ENCODE measurements at places on chromosomes 13 and 19.

DNA sequence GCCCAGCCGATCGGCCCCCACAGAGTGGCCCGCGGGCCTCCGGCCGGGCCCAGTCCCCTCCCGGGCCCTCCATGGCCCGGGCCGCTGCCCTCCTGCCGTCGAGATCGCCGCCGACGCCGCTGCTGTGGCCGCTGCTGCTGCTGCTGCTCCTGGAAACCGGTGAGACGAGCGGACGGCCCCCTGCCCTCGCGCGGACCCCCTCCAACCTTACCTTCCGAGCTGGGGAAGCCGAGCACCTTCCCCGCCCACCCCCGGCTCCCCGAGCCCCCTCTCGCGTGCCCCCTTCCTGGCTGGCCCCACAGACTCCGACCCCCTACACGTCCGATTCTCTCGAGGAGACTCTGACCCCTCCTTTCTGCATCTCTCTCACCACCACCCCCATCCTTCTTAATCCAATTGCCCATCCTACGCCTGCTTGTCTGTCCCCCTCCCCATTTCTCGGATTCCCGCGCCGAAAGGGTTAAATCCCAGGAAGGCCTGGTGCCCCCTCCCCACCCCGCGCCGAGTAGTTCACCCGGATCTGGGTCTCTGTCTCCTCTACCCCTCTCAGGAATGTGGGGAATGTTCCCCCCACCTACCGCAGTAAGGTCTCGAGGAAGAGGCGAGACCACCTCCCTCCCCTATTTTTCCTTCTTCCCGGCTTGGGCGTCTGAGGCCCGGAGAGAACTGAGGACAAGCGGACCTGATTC is 502 bp downstream of the NECTIN2 start:
- DNase-seq, result peak; percentile 47

DNA sequence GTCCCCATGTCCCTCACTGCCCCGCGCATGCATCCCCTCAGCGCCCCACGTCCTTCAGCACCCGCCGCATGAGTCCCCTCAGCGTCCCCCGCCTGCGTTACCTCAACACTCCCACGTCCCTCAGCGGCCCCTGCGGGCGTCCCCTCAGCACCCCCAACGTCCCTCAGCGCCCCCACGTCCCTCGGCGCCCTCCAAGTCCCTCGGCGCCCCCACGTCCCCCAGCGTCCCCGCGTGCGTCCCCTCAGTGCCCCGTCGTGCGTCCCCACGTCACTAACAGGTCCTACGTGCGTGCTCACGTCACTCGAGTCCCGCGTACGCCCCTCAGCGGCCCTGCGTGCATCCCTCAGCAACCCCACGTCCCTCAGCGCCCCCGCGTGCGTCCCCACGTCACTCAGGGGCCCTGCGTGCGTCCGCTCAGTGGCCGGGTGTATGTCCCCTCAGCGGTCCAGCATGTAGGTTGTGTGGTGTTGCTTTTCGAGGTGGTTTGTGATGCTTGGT is 19.5 kb upstream of the GAS6 start:
- no peak for DNase-seq

DNA sequence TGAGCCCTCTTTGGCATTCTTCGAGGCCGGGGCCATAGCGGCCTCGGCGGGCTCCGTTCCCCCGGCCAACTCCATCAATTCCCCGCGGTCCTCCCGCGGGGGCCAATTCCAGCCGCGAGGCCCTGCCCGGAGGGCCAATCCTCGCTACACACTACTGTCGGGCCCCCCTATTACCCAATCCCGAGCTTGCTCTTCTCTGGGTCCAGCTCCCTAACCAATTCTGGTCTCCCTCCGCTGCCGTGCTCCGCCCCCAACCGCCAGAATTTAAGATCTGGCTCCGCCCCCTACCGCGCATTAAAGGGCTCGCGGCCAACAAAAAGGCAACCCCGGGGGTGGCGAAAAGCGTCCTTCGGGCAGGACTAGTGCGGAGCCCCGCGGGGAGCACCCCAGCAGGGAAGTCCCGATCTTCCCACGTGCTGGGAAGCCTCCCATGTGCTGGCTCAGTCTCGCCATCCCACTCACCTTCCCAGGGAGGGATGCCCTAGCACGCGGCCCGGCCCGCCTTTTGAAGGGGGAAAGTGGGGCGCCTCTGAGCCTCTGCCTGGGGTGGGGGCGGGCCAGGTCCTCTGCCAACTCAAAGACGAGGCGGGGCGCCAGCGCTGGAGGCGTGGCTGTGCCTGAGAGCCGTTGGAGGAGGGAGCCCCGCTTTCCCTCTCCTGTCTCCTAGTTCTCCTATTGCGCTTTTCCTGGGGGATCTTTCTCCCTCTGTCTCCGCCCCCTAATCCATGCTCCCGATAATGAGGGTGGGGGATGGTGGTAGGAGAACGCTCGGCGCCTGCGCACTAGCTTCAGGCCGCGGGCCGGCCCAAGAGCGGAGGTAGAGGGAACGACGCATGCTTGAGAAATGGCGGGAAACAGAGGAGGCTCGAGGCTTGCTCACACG is 3.5 kb downstream of the LIPE start:
- DNase-seq, result peak; percentile 97

DNA sequence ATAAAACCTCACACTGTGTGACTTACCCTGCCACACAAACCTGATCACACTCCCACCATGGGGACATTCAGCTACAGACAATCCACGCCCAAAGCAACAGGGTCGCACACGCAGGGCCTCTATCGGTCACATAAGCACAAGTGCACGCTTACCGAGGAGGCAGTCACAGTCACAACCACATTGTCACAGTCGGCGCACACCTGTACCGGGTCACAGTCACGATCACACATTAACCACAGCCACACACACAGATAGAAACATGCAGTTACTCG is 579 bp downstream of the ZNF566 start:
- peak; percentile 14 for DNase-seq

GRCh38 chr19:49687566-49688316 is 1.7 kb upstream of the ADM5 start:
- DNase-seq, result no peak

DNA sequence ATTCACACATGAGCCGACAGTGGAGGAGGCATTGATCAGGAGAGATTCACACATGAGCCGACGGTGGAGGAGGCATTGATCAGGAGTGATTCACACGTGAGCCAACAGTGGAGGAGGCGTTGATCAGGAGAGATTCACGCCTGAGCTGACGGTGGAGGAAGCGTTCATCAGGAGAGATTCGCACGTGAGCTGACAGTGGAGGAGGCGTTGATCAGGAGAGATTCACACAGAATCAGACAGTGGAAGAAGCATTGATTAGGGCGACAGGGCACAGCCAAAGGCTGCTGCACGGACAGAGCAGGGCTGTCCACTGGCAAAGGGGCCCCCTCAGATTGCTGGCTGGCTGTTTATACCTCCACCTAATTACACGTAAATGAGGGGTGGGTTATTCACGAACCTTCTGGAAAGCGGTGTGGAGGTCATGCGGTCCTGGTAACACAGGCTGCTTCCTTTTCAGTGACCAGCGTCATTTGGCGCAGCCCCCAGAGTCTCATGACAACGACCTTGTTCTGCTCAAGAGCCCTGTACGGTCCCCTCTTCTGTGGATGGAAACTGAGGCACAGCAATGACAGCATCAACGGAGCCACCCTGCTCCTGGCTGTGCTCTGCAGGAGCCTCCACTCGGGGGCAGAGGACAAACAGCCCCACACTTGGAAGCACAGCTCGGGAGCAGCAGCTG is 50.6 kb upstream of the GAS6 start:
- no peak for DNase-seq

DNA sequence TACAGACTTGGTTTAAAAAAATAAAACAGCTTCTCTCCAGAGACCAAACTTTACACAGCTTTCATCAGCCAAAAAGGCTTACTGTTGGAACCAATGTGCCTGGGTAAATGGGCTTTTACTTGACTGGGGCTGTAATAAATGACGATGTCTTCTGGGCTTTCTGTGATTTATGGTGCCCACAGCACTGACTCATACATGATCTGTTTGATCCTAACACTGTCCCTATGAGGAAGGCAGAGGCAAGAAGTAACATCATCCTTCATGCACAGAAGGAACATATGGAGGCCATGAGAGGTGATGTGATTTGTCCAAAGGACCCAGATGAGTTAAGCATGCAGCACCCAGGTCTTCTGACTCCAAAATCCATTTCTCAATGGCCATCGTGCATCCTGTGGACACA is 77.4 kb downstream of the DOCK9 start:
- no peak for DNase-seq

GRCh38 chr13:51148223-51148951 is 37.3 kb upstream of the C13orf42 start:
- peak; percentile 5 for DNase-seq

- DNase-seq, result peak; percentile 54
Measured at GRCh38 chr13:83085186-83085900, 796.9 kb downstream of the SLITRK1 start.

DNA sequence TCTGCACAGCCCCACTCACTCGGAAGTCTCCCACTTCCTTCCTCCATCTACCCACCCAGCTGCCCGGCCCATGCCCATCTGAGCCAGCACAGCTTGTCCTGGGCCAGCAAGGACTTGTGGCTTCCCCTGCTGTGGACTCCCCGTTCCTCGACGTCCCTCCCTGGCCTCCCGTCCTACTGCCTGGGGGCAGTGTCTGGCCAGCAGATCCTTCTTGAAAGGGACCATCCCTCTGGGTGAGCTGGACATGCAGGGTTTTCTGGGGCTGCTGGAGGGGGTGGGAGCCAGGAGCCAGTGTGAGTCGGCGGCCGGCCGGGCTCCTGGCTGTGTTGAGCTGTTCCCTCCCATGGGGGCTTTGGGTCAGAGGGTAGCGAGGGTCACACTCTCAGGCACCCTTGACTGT is 26.7 kb downstream of the CRTC1 start:
- no peak for DNase-seq

DNA sequence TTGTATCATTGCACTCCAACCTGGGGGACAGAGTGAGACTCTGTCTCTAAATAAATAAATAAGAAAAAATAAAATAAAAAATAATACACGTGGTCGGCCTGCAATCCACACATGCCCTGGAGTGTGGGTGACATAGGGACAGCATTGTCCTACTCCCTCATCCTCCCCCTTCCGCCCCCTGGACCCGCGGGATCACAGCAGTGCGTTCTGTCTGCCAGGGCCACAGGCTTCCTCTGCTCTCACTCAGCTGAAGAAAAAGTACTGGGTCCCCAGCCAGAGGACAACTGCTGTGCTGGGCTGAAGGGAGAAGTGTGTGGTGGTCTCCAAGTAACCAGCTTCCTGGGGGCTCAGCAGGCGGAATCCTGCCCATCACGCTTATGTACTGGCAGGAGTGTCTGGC is 6.3 kb downstream of the BCAT2 start:
- no peak for DNase-seq

- no peak for DNase-seq
Measured at GRCh38 chr19:42206871-42207755, 10.4 kb downstream of the DEDD2 start.

- DNase-seq, result peak; percentile 2
Measured at GRCh38 chr19:31648347-31648746, 299.1 kb upstream of the TSHZ3 start.

- no peak for DNase-seq
Measured at GRCh38 chr19:51047031-51047335, 12.2 kb upstream of the KLK12 start.

- DNase-seq, result no peak
Measured at GRCh38 chr13:73496711-73497110, 437.9 kb downstream of the KLF5 start.

Data from cardiac muscle cell (in vitro differentiated cells and primary cell).